ENCODE measurements at places on chromosomes 1 and 21.

- no peak for DNase-seq
These were observed 25.9 kb upstream of the RAP1A start for GRCh38 chr1:111593403-111594305.

- no peak for DNase-seq
These were observed 544.8 kb upstream of the CAMK1G start for GRCh38 chr1:209038735-209039134.

DNA sequence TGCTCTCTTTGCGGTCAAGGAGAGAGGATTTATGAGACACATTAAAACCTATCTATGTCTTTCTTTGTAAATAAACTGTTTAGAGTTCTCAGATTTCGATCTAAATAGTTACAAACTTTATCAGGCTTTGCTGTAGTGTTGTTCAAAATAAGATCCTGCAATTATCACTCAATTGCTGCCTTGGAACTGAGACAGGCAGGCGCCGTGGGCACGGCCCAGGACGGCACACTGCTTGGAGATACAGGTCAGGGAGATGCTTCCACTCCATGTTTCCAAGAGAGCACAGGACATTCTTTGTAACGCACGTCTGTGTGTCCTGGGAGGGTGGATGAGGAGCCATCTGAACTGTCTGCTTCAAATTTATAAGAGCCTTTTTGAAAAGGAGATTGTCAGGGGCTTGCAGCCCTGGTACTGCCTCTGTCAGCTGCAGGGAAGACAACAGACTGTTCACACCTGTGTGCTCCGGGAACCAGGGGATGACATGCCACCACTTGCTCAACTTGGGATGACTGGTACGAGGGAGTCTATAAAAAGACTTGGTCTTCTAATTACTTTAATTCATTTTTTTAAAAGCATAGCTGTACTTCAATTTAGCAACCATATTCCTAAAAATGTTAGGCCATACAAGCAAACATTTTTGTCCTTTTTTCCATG lies 472.9 kb upstream of the RUNX1 start:
- no peak for DNase-seq

GRCh38 chr1:114335273-114335672 lies 175.7 kb downstream of the TRIM33 start:
- no peak for DNase-seq

DNA sequence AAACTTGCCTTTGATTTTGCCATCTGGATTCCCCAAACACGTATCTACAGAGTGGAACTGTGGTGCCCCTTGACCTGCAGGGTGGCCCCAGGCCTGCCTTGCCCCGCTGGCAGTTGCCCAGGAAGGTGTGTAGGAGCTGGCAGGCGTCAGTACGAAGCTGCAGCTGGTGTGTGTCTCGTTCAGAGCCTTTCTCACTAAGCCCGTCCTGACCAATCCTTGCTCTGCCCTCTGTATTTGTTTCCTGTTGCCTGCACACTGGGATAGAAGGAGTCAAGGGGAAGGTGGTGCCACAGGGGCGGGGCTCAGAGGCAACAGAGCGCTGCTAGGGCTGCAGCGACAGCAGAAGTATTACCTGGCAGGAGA lies 5.2 kb upstream of the VSIG8 start:
- no peak for DNase-seq

- DNase-seq: no peak
These were observed 29.5 kb downstream of the TLCD4 start for GRCh38 chr1:95146637-95147036.

- no peak for DNase-seq
These were observed 53.0 kb downstream of the BCAR3 start for GRCh38 chr1:93628681-93629080.

DNA sequence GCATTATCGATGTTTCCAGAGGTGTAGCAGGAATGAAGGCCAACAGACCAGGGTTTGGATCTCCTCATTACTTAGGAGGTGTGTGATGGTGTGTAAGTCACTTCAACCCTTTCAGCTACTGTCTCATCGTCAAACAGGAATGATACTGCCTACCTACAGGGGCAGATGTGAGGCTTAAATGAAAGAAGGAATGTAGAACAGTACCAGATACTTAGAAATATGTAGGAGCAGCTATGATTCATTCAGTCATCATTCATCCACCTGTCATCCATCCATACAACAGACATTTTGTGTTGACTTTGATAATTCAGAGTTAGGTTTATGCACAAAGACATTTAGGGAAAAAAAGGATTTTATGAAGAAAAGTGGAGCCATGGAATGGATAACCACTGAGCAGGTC lies 486.9 kb upstream of the DAB1 start:
- DNase-seq: no peak

DNA sequence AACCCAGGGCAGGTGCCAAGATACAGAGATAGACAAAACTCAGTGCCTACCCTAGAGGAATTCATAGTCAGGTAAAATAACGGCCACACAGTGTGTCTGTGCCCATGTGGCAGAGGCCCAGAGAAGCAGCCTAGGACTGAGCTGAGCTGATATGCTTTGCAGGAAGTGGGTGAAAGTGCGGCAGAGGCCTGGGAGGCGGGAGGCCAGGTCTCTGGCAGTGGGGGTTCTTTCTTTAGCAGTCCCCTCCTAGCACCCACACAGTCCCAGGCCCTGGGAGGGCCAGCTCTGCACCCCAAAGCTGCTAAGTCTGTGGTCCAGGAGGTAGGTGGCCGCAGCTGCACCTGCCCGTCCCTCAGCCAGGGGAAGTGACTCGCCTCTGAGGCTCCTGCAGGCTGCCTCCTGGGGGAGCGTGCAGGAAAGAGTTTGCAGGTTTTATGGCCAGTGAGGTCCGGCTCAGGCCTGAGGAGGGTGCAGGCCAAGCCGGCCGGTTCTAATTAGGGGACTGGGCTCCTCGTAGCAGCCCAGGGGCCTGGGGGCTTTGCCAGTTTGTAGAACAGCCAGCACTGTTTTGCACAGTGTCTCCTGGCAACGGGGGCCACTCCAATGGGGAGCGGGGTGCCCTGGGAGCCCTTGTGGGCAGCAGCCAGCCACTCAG lies 107.9 kb downstream of the SPSB1 start:
- no peak for DNase-seq

DNA sequence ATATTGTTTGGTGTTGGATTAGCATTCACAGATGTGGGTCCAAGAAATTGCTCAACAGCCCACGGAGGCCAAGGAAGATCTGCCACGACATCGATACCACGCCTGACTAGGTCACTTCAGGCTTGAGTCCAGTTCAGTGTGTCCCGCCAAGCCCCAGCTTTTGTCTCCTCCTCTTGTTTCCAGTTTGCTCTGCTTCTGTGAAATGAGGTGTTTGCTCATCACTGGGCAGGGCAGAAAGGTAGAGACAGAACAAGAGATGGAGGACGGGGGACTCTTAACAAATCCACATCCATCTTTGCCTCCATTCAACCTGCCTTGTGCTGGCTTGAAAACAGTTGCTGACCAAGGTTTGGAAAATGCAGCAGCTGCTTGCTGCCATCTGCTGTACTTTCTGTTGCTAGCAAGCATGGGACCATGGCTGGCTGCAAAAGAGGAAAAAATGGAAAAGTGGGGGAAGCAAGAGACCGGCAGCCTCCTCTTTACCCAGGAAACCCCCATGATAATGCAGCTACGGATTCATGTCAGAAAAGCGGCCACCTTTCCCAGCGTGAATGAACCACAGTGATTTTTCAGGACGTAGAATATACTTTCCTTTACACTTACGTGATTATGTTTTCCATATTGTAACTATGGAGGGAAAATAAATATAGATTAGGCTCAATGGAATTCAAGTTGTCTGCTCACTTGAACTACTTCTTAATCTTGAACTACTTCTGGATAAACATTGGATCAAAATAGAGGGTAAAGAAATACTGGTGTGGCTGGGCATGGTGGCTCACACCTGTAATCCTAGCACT lies 80.2 kb upstream of the GREM2 start:
- DNase-seq: no peak

GRCh38 chr21:44366586-44367211 lies 13.3 kb downstream of the TRPM2 start:
- peak; percentile 34 for DNase-seq

- DNase-seq: no peak
These were observed 2.8 kb downstream of the MYCL start for GRCh38 chr1:39898648-39899603.

- DNase-seq: no peak
These were observed 1983.0 kb downstream of the MRPL39 start for GRCh38 chr21:23624281-23624680.

- no peak for DNase-seq
These were observed 4.0 kb upstream of the PLEKHM2 start for GRCh38 chr1:15680131-15680530.

GRCh38 chr1:156677616-156678596 lies 699 bp upstream of the NES start:
- peak; percentile 88 for DNase-seq

- no peak for DNase-seq
These were observed 163.1 kb downstream of the SMYD3 start for GRCh38 chr1:246343937-246344336.

- no peak for DNase-seq
These were observed 10.5 kb downstream of the C1orf167 start for GRCh38 chr1:11772458-11772857.

DNA sequence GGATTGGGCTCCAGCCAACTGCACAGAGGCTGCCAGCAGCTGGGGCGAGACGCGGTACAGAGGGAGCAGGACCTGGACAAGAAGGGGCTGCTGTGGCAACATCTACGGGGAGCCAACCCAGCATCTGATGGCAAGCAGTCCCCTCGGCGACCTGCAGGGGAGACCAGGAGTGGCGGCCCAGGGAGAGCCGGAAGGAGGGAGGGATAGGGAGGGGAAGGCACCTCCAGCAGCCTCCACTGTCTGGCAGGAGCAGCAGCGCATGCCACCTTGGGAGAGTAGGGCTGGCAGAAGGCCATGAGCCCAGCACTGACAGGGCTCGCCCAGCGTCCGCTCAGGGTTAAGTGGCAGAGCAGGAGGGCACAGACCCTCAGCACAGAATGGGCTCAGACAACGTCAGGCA lies 17.3 kb downstream of the CHD5 start:
- no peak for DNase-seq

DNA sequence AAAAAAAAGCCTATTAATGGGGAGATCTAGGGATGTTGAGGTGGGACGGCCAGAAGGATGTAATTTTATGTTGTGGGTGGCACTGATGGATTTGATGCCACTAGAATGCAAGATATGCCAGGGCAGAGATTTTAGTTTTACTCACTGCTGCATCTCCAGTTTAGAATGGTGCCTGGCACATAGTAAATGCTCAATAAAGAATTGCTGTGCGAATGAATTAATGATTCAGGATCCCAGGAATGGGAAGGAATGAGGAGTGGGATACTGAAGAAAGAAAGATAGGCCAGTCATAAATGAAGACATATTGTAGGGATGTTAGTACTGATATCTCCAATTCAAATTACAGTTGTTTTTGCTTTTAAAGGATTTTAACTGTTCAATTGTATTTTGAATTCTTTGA lies 72.6 kb downstream of the CAMTA1 start:
- no peak for DNase-seq

DNA sequence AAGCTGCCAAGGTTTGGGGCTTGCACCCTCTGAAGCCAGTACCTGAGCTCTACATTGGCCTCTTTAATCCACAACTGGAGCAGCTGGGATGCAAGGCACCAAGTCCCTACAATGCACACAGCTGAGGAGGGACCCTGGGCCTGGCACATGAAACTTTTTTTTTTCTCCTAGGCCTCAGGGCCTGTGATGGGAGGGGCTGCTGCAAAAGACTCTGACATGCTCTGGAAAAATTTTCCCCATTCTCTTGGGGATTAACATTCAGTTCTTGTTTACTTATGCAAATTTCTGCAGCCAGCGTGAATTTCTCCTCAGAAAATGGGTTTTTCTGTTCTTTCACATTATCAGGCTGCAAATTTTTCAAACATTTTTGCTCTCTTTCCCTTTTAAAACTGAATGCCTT lies 1072.2 kb downstream of the BRINP3 start:
- no peak for DNase-seq

- DNase-seq: no peak
These were observed 29.3 kb upstream of the NLRP3 start for GRCh38 chr1:247386687-247387086.

DNA sequence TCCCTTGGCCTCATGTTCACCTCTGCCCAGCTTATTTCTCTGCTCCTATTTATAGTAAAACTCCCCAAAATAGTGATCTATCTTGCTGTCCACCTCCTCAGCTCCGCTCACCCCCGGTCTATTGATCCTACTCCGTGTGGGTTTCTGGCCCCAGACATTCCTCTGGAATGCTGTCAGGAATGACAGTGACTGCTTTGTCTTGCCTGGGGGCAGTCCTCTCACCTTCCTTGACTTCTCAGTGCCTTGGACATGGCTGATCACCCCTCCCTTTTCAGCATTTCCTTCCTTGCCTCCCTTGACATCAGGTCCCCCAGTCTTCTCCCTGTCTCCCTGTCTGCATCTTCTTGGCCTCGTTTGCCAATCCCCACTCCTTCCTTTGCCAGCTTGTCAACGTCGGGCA lies 108.1 kb upstream of the BACE2 start:
- no peak for DNase-seq

DNA sequence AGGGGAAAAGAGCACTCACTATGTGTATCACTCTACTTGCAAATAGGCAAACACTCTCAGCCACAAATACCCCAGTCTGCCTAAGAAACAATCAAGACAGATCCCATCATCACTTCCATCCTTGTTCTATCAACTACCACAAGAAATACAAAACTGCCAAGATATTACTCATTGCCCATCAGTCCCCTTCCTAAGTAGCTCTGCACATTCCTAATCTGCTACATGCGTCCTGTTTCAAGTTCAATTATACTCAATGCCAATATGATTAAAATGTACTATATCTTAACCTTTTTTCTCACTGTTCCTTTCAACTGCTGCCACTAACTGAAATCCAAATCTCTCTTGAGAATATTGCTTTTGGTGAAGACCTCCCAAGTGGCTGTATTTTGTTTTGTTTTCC lies 1688.4 kb downstream of the PLA2G4A start:
- DNase-seq: no peak

DNA sequence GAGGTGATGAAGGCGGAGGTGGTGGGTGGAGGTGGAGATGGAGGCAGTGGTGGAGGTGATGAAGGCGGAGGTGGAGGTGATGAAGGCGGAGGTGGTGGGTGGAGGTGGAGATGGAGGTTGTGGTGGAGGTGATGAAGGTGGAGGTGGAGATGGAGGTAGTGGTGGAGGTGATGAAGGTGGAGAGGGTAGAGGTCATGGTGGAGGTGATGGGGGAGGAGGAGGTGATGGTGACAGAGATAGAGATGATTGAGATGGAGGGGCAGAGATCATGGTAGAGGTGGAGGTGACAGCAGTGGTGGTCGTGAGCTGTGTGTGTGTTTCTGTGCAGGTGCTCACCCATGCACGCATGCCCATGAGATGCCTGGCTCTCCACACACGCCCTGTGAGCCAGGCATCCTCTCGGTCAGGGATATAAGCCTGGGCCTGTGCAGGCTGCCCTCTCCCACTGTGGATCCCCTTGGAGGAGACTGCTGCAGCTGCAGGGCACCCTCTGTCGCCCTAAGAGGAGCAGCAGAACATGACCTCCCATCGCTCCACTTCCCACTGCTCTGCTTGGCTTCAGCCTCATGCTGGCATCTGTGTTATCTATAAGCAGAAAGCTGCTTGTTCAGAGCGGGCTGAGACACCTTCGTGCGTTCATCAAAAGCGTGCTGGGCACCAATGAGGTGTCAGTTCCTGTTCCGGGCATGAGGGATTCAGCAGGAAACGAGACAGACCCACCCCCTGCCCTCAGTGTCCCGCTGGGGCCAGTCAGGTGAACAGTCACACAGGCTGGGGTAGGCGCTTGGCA lies 20.5 kb upstream of the NPHP4 start:
- DNase-seq: peak; percentile 60

Measured in aorta (tissue), 5 donors.